Activated naive CD4-positive, alpha-beta T cell treated with Interleukin-2 at 50 U/mL for 16 hours (primary cell): ENCODE measurements at places on chromosomes 3 and 15.

- DNase-seq, result no peak
Measured at GRCh38 chr3:197021231-197021630, 8.4 kb downstream of the MELTF start.

GRCh38 chr3:148026009-148026588 lies 616.9 kb downstream of the ZIC1 start:
- no peak for DNase-seq

GRCh38 chr15:91694131-91694830 lies 159.2 kb upstream of the SLCO3A1 start:
- no peak for DNase-seq

- no peak for DNase-seq
Measured at GRCh38 chr3:160381470-160381869, 17.6 kb downstream of the IFT80 start.

- DNase-seq, result no peak
Measured at GRCh38 chr3:162605651-162606204, 1109.1 kb downstream of the OTOL1 start.
